ENCODE measurements at places on chromosomes 12 and 14.

GRCh38 chr12:80195074-80195726 lies 95.9 kb downstream of the OTOGL start:
- DNase-seq, result peak; percentile 26

GRCh38 chr14:35174342-35174741 lies 52.0 kb downstream of the PRORP start:
- DNase-seq, result no peak

DNA sequence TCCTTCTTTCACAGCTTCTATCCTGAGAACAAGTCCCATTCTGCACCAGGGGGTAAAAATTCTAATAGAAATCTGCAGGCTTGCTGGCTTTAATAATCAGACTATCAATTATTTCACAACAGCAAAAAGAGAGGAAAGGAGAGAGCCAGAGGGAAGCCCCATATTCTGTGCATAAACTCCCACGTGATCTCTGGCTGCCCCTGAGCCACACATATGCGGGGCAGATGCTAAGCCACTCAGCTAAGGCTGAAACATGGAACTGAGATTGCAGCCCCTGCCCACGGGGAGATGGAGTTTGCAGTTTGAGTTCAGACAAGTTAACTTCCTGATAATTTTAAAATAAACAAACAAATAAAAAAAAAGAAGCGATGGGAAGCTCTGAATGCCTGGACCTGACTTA lies 254.4 kb upstream of the CCDC196 start:
- DNase-seq, result no peak

DNA sequence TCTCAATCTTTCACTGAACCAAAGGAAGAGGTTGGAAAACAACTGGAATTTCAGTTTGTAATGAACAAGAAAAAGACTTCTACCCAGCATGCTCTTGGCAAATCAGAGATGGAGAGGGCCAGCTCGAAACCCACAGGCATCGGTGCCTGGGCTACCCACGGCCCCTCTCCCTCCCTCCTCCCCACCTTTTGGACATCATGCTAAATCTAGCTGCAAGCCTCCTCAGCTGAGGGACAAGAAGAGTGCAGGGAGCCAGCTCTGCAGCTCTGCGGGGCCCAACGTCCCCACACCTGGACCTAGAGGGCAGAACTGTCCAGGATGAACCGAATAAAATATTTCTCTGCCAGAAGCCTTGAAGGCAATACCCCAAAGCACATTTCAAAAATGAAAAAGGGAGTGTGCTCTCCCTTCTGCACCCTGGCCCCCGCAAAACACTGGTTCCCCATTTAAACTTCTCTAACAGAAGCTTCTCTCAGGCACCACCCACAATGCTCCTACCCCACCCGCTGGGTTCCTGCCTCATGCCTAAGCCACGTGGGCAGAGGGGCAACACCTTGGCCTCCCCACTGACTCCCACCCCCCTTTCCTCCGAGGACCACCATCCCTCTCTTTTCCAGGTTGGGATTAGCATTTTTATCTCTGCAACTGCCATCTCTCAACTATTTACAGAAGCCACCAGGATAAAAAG lies 8.2 kb downstream of the CAMKK2 start:
- DNase-seq, result no peak

- no peak for DNase-seq
Observed at GRCh38 chr12:18676996-18677588, 60.7 kb downstream of the PLCZ1 start.

GRCh38 chr14:89490466-89490865 lies 73.4 kb upstream of the FOXN3 start:
- no peak for DNase-seq

GRCh38 chr12:81083906-81084513 lies 6.1 kb downstream of the ACSS3 start:
- no peak for DNase-seq

Measured in LoVo (cell line).